Type B pancreatic cell (in vitro differentiated cells): ENCODE measurements at places on chromosomes 13 and 19.
A peak's percentile ranks its signal among the peaks of the same experiment; 100 is the strongest.

DNA sequence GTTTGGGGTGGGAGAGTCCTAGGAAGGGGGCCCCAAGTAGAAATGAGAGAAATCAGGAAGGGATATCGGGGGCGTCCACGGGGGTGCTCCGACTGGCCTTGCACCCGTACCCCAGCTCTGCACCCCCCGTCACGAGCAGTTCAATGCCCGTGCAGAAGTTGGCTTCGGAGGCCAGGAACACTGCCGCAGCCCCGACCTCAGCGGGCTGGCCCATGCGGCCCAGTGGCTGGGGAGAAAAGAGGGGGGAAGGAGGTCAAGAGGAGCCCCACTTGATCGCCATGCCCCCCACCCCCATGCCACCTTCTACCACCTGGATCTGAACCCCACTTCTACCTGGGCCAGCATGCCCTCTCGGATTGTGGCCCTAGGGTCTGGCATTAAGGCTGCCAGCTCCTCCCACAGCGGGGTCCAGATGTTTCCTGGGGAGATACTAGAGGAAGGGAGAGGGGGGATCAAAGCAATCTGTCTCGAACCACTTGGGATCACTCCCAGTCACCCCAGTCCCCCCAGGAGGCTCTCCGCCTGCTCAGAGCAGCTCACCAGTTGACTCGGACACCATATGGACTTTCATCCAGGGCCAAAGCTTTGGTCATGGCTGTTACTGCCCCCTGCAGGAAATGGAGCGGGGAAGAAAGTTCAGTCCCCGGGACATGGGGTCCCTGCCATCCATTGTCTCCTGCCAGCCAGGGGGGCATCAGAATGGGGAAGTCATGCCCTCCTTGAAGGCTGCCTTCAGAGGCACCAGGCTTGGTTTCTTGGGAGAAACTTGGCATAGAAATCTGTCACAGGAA is 2.5 kb upstream of the BCAT2 start:
- H3K36me3 ChIP-seq = peaks cover 3% of the 10 kb centered on the region
- no peaks in the 10 kb centered on the region for H3K27me3 ChIP-seq
- H3K27ac ChIP-seq = peak overlapping the region; percentile 95

DNA sequence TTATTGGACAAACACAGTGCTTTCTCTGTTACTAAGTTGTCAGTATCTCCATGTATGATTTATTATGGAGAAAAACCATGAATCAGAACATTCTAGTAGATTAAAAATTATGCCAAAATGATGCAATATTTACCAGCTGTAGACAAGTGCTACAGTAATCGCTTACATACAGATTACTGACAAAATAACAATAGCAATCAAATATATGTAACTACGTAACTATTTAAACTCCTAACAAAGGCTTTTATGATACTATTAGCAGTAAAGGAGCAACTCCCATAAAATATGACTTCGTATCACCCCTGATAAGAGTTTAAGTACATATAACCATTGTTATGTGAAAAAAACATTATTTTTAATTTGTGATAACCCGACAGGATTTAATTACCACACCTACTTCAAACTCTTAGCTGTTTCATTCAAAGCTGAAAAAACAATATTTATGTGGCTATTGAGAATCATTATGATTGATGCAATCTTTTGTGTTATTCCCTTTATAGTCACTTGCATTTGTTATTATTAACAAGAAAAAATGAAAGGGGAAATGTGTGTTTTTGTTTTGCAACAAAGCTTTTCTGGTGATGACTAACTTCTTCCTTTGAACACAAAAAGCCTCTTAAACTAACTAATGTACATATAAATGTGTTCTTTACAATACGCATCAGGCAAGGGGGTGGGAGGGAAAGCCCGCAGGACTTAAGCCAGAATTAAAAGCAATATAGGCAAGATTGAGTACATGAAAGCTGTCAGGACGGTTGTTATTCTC is 147.4 kb downstream of the ABCC4 start:
- peak overlapping the region; percentile 42 for H3K4me3 ChIP-seq
- H3K4me1 ChIP-seq = peaks cover 15% of the 10 kb centered on the region
- H3K36me3 ChIP-seq = no peaks in the 10 kb centered on the region
- no peak for DNase-seq
- peak overlapping the region; percentile 90 for H3K27ac ChIP-seq

- H3K4me1 ChIP-seq = no peaks in the 10 kb centered on the region
- no peak for DNase-seq
- H3K27me3 ChIP-seq = no peaks in the 10 kb centered on the region
Observed at GRCh38 chr13:99323488-99323887, 16.3 kb upstream of the GPR183 start.

GRCh38 chr13:23680845-23681669 is 110.8 kb downstream of the TNFRSF19 start:
- peaks cover 16% of the 10 kb centered on the region for H3K36me3 ChIP-seq
- no peak overlapping the region for H3K4me3 ChIP-seq
- no peak for DNase-seq
- peaks cover 13% of the 10 kb centered on the region for H3K4me1 ChIP-seq

- no peaks in the 10 kb centered on the region for H3K27me3 ChIP-seq
- H3K36me3 ChIP-seq = no peaks in the 10 kb centered on the region
- H3K27ac ChIP-seq = no peak overlapping the region
- no peak for DNase-seq
- H3K4me3 ChIP-seq = no peak overlapping the region
Observed at GRCh38 chr19:28443361-28443760, 769.6 kb downstream of the UQCRFS1 start.

DNA sequence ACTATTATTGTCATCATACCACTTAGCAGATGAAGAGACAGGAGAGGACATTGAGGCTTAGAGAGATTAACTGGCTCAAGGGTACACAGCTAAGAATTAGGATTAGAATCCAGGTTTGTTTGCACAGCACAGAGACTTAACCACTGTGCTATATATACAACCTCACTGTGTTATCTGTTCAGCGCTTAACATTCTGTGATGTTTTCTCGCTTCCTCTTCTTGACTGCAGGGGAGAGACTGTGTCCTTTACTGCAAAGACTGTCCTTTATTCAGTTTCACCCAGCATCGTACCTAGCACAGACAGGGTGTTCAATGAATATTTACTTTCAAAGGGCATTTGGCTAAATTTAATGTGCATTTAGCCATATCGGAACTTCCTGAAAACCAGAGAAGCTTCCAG is 54.9 kb upstream of the PCDH8 start:
- no peaks in the 10 kb centered on the region for H3K36me3 ChIP-seq
- DNase-seq = no peak
- peaks cover 31% of the 10 kb centered on the region for H3K4me1 ChIP-seq
- H3K27me3 ChIP-seq = peaks cover 47% of the 10 kb centered on the region
- H3K4me3 ChIP-seq = no peak overlapping the region

DNA sequence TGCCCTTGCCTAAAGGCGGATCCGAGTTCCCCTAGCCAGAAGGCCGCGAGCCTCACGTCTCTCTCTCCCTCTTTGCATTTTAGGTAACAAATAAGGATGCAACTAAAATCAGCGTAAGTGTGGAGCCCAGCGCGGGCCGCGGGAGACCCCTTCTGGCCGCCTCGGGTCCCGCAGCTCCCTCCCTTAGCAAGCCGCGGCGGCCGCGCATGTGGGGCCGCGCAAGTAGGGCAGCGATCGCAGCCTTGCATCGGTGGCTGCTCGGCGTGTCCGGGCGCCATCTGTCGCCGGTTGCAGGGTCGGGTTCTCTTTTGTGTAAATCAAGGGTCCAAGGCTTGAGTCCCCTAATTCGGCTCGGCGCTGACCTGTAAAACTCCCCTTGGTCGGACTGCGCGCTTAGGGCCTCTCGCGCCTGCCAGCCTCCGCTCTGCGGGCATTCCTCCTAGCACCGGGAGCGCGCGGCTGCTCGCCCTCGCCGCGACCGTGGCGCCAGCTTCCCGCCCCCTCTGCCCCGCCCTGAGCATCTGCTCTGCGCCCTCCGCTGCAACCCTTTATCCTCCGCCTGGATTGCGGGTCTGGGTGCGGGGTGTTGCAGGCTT is 2.7 kb downstream of the VSTM2B start:
- peak; percentile 87 for DNase-seq
- H3K27ac ChIP-seq = no peak overlapping the region
- H3K4me1 ChIP-seq = no peaks in the 10 kb centered on the region
- no peaks in the 10 kb centered on the region for H3K36me3 ChIP-seq

DNA sequence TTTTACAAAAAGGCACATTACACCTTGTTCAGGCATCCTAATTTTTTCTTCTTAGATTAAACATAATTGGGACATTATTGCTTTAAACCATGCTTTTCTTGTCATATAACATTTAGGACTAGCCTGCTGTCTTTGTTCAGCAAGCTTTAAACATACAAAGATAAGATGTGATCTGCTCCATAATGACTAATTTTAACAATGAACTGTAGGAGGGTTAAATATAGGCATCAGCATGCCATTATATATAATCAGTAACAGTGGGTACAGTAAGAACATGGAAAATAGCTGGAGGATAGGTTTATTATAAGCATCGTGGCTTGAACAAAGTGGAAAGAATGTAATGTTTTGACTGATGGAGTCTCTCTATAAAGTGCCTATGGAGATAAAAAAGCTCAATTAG is 661.7 kb downstream of the SLITRK6 start:
- peaks cover 24% of the 10 kb centered on the region for H3K4me1 ChIP-seq
- H3K27ac ChIP-seq = no peak overlapping the region
- H3K36me3 ChIP-seq = no peaks in the 10 kb centered on the region
- H3K27me3 ChIP-seq = no peaks in the 10 kb centered on the region

- no peak within 1 kb of the TSS for H3K4me3 ChIP-seq
- no peak for DNase-seq
- H3K36me3 ChIP-seq = no peaks in the 10 kb centered on the region
Observed at GRCh38 chr19:10339380-10339960, at the start of gene ICAM3. TSS of gene ICAM3 (minus strand) at chr19:10339624. CDS start at chr19:10339614, 10 bp downstream.

DNA sequence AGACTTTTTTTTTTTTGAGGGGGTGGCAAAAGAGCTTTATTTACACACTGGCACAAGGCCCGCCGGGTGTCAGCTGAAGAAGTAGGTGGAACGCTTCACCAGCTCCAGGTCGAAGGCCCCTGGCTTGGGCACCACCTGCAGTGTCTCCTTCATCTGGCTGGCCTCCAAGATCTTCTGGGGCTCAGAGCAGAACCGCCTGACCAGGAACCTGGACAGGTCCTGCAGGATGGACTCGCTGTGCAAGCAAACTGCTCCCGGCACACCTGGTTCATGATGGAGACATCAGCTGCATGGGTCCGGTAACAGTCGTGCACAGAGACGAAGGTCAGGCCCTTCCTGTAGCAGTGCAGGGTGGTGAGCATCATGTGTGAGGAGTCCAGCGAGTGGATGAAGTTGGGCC is 4.4 kb upstream of the CYP4F2 start:
- H3K4me1 ChIP-seq = no peaks in the 10 kb centered on the region
- H3K27ac ChIP-seq = no peak overlapping the region
- no peak for DNase-seq
- H3K27me3 ChIP-seq = no peaks in the 10 kb centered on the region
- no peak overlapping the region for H3K4me3 ChIP-seq
- no peaks in the 10 kb centered on the region for H3K36me3 ChIP-seq

DNA sequence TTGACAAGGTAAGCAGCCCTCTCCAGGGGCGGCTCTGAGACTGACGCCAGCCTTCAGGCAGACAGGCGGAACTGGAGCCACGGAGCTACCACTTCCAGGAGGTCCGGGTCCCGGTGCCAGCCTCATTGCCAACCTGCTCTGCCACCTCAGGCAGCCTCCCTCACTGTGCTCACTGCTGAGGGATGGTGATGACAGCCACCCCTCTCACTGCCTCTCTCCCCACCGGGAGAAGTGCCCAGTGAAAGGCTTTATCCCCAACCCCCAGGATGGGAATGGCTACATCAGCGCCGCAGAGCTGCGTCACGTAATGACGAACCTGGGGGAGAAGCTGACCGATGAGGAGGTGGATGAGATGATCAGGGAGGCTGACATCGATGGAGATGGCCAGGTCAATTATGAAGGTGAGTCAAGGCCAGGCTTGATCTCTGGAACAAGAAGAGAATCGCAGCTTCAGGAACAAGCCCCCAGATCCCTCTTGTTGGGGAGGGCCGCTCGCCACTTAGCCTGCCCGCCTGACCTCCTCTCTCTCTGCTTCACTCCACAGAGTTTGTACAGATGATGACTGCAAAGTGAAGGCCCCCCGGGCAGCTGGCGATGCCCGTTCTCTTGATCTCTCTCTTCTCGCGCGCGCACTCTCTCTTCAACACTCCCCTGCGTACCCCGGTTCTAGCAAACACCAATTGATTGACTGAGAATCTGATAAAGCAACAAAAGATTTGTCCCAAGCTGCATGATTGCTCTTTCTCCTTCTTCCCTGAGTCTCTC is 7.6 kb downstream of the CALM3 start:
- no peak for DNase-seq
- H3K36me3 ChIP-seq = peaks cover 16% of the 10 kb centered on the region
- H3K4me1 ChIP-seq = peaks cover 10% of the 10 kb centered on the region
- no peaks in the 10 kb centered on the region for H3K27me3 ChIP-seq
- no peak overlapping the region for H3K27ac ChIP-seq
- H3K4me3 ChIP-seq = no peak overlapping the region

GRCh38 chr19:14089412-14089661 is 1.2 kb downstream of the SAMD1 start:
- H3K27ac ChIP-seq = peak overlapping the region; percentile 72
- no peaks in the 10 kb centered on the region for H3K27me3 ChIP-seq
- H3K4me1 ChIP-seq = peaks cover 12% of the 10 kb centered on the region
- no peak for DNase-seq
- peaks cover 11% of the 10 kb centered on the region for H3K36me3 ChIP-seq
- H3K4me3 ChIP-seq = peak overlapping the region; percentile 83

GRCh38 chr19:10399878-10400277 is 3.5 kb downstream of the CDC37 start:
- peaks cover 14% of the 10 kb centered on the region for H3K4me1 ChIP-seq
- H3K36me3 ChIP-seq = no peaks in the 10 kb centered on the region
- H3K4me3 ChIP-seq = no peak overlapping the region
- H3K27ac ChIP-seq = no peak overlapping the region
- no peak for DNase-seq

DNA sequence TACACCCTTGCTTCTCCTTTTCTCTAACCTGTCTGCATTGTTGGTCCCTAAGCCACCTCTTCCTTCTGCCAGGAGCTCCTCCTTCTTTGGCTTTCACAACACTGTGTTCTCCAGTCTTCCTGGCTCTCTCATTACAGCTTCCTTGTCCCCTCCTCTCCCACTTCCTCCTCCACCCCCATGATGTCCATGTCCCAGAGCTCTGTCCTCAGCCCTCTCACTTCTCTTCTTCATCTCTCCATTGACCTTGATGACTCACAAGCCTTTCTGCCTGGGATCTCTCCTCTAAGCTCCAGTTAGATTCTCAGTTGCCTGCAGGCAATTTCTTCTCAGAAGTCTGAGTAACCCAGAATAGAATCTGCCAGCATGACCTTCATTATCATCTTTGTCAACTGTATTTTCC is 100.3 kb upstream of the WASF3 start:
- DNase-seq = no peak
- H3K27me3 ChIP-seq = peaks cover 34% of the 10 kb centered on the region
- no peaks in the 10 kb centered on the region for H3K4me1 ChIP-seq
- no peaks in the 10 kb centered on the region for H3K36me3 ChIP-seq

- DNase-seq = no peak
- peak overlapping the region; percentile 100 for H3K4me3 ChIP-seq
- no peaks in the 10 kb centered on the region for H3K27me3 ChIP-seq
- H3K36me3 ChIP-seq = peaks cover 11% of the 10 kb centered on the region
- peak overlapping the region; percentile 78 for H3K27ac ChIP-seq
Observed at GRCh38 chr19:48254529-48254970, 1.2 kb downstream of the CARD8 start.
